ENCODE measurements at places on chromosomes 2 and 18. TPM values are rescaled to one million over a fixed set of nuclear protein-coding genes. Genes with fewer than 3 reads are reported as not detected.

PRSS56 gene
- not detected for total RNA-seq

INO80D gene
- total RNA-seq = 26.3 TPM

EMX1 gene
- 0.71 TPM for total RNA-seq

REG3G gene
- not detected for total RNA-seq

DNA sequence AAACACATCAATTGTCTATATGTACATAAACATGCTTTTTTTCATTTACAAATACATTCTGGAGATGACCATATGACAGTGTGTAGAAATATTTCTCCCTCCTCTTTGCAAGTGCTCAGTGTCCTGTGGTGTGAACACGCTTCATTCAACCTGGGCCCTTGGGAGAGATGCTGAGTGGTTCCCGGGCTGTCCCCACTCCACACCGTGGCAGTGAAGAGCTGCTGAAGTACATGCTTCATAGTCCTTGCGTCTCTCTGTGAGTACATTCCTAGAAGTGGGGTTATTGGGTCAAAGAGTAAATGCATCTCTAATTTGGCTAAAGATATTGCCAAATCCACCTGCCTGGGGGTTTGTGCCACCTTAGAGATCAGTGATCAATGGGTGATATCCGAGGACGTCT lies 6.5 kb upstream of the GPR35 start:
- no peak overlapping the region for H3K4me3 ChIP-seq
- H3K27me3 ChIP-seq = no peaks in the 10 kb centered on the region
- no peak for DNase-seq
- H3K27ac ChIP-seq = no peak overlapping the region

- H3K4me1 ChIP-seq = no peaks in the 10 kb centered on the region
- H3K4me3 ChIP-seq = no peak overlapping the region
- H3K36me3 ChIP-seq = peaks cover 12% of the 10 kb centered on the region
Measured at GRCh38 chr2:53751728-53752127, 15.9 kb upstream of the CHAC2 start.

DNA sequence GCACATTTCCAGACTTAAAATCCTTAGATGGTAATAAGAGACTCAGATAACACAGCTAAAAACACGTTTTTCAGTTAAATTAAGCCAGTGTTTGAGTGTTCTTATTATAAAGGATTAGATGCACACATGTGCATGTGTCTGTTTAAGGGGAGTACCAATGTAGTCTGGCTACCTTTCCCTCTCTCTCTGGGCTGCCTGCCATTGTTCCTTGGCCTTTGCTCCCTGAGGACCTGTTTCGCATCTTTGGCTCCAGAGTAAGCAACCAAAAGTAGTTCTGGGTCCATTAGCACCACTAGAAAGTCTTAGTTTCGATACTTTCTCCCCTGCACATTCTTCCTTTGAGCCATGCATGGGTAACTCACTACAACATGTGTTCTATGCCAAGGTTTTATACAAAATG lies 228.3 kb downstream of the TPGS2 start:
- H3K27me3 ChIP-seq = no peaks in the 10 kb centered on the region
- no peak for DNase-seq
- no peak overlapping the region for H3K4me3 ChIP-seq
- no peaks in the 10 kb centered on the region for H3K36me3 ChIP-seq

GRCh38 chr2:196802401-196802800 lies 2.9 kb upstream of the GTF3C3 start:
- peaks cover 4% of the 10 kb centered on the region for H3K27me3 ChIP-seq
- H3K4me3 ChIP-seq = no peak overlapping the region
- no peak overlapping the region for H3K27ac ChIP-seq
- H3K4me1 ChIP-seq = peaks cover 3% of the 10 kb centered on the region

GRCh38 chr2:240799033-240799820 lies 20.8 kb downstream of the KIF1A start:
- no peaks in the 10 kb centered on the region for H3K27me3 ChIP-seq
- peaks cover 17% of the 10 kb centered on the region for H3K36me3 ChIP-seq
- peaks cover 13% of the 10 kb centered on the region for H3K4me1 ChIP-seq

DNA sequence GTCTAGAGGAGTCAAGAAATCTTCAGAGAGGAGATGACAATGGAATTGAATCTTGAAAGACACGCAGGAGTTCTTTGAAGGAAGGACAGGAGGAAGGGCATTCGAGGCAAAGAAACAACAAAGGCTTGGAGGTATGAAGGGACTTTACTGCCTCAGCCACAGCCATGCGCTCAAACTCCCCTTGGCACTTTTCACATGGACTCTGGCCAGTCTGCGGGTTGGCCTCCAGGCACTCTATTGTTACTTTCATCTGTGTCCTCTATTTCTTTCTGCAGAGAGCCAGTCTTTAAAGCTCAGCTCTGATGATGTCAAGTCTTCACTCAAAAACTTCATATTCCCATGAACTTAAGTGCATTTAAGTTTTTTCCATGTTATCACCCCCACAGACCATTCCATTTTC lies 95.4 kb downstream of the ZAP70 start:
- no peak for DNase-seq
- no peaks in the 10 kb centered on the region for H3K27me3 ChIP-seq
- peaks cover 18% of the 10 kb centered on the region for H3K36me3 ChIP-seq
- peaks cover 6% of the 10 kb centered on the region for H3K4me1 ChIP-seq

DNA sequence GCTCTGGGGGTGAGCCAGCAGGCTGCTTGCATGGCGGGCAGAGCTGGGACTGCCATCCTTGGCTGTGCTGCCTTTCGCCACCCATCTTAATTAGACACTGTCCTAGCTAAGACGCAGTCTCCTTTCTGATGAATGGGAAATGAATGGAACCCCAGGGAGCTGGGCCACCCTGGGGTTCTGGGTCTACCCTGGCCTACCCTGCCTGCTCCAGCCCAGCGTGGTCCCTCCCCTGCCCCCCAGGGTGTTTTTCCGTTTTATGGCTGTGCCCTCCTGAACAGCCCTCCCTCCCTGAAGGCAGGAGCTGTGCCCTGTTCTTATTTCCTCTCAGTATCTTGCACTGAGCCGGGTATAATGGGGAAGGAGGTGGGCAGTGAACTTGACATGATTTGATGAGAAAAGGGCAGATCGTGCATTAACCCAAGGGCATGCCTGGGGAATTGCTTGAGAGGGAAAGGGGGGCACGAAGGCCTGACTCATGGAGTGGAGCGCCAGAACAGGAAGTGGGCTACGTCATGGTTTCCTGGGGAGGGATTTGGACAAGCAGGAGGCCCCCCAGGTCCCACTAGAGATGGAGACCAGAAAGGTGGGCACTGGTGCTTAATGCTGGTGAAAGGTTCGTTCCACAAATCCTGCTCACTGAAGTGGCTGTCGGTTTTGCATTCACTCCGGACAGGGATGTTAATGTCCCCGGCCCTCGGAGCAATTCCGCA lies 165.0 kb downstream of the KLHL29 start:
- H3K27me3 ChIP-seq = peaks cover 25% of the 10 kb centered on the region
- peak overlapping the region; percentile 46 for H3K27ac ChIP-seq
- DNase-seq = no peak

DNA sequence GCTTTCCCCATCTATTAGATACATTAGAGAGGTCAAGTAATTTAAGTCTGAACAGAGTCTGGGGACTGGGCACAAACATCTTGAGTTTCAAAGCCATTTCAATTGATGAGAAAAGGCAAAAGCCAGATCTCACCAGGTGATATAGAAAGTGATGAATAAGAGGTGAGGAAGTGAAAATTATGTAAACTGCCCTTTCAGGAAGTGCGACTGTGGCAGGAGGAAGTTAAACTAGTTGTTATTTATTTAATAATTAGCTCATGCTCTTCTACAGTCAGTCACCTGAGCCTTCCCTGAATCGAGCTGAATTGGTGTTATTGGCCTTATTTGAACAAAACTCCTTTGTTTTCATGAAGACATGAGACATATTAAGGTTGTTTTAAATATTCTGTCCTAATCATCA lies 115.1 kb downstream of the CDH20 start:
- H3K27ac ChIP-seq = no peak overlapping the region
- no peak for DNase-seq
- no peaks in the 10 kb centered on the region for H3K27me3 ChIP-seq
- no peaks in the 10 kb centered on the region for H3K36me3 ChIP-seq

- no peaks in the 10 kb centered on the region for H3K4me1 ChIP-seq
- DNase-seq = no peak
- H3K4me3 ChIP-seq = no peak overlapping the region
- H3K27ac ChIP-seq = no peak overlapping the region
- H3K36me3 ChIP-seq = no peaks in the 10 kb centered on the region
- H3K27me3 ChIP-seq = peaks cover 19% of the 10 kb centered on the region
Measured at GRCh38 chr2:240326246-240326645, 109.2 kb upstream of the GPC1 start.

DNA sequence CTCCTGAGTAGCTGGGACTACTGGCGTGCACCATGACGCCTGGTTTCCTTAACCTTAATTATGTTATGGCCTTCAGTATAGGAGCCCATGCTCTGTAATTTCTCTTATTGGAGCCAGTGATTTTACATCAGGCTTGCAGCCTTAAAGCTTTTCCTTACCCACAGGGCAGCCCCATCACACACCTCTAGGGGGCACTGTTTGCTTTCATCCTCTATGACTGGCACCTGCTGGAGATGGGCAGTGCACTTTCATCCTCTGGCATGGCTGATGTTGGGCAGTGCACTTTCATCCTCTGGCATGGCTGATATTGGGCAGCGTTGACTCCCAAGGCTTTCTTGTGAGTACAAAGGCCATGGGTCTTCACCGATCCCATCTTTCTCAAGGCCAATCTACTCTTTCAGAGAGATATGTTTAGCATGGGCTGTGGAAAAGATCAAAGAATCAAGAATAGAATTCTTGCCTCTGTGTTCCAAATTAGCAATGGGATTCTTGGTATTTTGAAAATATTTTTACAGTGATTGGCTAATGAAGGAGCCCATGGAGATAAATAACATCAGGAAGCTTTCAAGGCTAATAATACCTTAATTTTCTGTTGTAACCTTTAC lies 80.7 kb upstream of the MEX3C start:
- peak; percentile 11 for DNase-seq
- H3K4me1 ChIP-seq = peaks cover 10% of the 10 kb centered on the region
- no peak overlapping the region for H3K4me3 ChIP-seq
- H3K36me3 ChIP-seq = no peaks in the 10 kb centered on the region

DNA sequence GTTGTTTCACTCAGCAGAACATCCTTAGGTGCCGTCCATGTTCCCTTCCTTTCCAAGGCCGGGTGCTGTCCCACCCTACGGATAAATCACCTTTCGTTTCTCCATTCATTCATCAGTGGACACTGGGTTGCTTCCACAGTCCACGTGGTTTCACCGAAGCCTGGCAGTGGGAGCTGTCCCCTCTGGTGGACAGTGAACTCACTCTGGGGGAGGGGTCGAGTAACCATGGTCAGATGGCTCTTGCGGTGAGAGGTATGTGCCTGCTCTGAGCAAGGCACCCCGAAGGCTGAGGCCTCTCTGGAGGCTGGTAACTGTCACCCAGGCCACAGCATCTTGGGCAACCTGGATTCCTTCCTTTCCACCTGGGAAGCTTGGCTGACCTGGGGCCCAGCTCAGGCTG lies 61.5 kb upstream of the TWIST2 start:
- H3K4me1 ChIP-seq = no peaks in the 10 kb centered on the region
- H3K4me3 ChIP-seq = no peak overlapping the region
- no peak overlapping the region for H3K27ac ChIP-seq
- no peaks in the 10 kb centered on the region for H3K36me3 ChIP-seq
- no peak for DNase-seq
- H3K27me3 ChIP-seq = peaks cover 20% of the 10 kb centered on the region

DNA sequence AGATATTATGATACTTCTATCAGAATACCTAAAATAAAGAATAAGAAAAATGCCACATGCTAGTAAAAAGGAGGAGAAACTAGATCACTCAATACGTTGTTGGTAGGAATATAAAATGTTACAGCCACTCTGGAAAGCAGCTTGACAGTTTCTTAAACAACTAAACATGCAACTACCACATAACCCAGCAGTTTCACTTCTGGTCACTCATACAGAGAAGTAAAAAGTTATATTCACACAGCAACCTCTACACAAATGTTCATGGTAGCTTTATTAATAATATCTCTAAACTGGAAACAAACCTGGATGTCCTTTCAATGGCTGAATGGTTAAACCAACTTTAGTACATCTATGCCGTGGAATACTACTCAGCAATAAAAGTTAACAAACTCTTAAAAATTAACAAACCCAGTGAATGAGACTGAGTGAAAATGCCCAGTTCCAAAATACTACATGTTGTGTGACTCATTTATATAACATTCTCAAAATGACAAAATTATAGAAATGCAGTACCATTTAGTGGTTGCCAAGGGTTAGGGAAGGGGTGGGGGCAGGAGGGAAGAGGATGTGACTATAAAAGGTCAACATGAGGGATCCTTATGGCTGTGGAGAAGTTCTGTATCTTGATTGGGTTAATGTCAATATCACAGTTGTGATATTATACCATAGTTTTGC lies 124.1 kb downstream of the MMADHC start:
- H3K4me3 ChIP-seq = no peak overlapping the region
- DNase-seq = no peak
- peaks cover 12% of the 10 kb centered on the region for H3K4me1 ChIP-seq
- H3K36me3 ChIP-seq = peaks cover 33% of the 10 kb centered on the region

GRCh38 chr2:36607947-36608346 lies 10.0 kb upstream of the FEZ2 start:
- H3K36me3 ChIP-seq = no peaks in the 10 kb centered on the region
- H3K27ac ChIP-seq = no peak overlapping the region

- no peaks in the 10 kb centered on the region for H3K36me3 ChIP-seq
- no peak overlapping the region for H3K4me3 ChIP-seq
- no peaks in the 10 kb centered on the region for H3K27me3 ChIP-seq
- peaks cover 3% of the 10 kb centered on the region for H3K4me1 ChIP-seq
Measured at GRCh38 chr2:96647681-96648080, 5.1 kb downstream of the FER1L5 start.

- no peak for DNase-seq
- H3K36me3 ChIP-seq = no peaks in the 10 kb centered on the region
- H3K4me1 ChIP-seq = no peaks in the 10 kb centered on the region
- H3K4me3 ChIP-seq = no peak overlapping the region
- no peaks in the 10 kb centered on the region for H3K27me3 ChIP-seq
Measured at GRCh38 chr18:52816121-52816520, 476.1 kb downstream of the DCC start.
